ENCODE measurements at places on chromosomes 2 and 18.

DNA sequence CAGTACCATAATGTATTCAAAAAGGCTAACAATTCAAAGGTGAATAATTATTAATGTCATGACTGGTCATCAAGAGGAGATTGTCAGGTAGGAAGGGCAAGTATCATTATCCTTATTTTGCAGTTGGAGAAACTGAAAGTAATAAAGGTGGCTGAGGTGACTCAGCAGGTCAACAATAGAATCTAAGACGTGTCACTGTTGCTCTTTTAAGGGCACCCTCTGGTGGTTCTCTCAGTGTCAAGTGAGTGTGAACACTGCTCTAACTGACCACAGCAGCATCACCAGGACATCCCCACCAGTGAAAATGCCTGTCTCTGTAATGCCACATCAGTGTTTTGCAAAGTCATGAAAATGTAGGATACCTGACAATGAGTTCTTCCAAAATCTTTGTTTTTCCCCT, 69.7 kb downstream of the DCC start:
- DNase-seq: no peak

GRCh38 chr18:63346480-63347183, 20.4 kb downstream of the KDSR start:
- no peak for DNase-seq

DNA sequence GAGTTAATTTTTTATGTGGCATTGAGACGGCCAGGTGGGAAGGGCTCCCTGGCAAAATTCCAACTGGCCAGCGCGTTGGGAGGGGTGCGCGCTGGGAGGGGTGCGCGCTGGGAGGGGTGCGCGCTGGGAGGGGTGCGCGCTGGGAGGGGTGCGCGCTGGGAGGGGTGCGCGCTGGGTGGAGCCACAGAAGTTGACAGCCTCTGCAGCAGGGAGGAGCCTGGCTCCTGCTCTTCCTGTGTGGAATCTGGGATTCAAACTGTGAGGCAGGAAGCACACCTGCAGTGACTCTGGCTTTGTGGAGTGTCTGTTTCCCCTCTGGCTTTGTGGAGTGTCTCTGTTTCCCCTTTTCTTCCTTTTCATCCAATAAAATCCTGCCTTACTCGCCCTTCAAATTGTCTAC, 147.9 kb upstream of the CBLN2 start:
- DNase-seq: no peak

- DNase-seq: no peak
Measured at GRCh38 chr2:179604598-179604997, 256.8 kb downstream of the ZNF385B start.

DNA sequence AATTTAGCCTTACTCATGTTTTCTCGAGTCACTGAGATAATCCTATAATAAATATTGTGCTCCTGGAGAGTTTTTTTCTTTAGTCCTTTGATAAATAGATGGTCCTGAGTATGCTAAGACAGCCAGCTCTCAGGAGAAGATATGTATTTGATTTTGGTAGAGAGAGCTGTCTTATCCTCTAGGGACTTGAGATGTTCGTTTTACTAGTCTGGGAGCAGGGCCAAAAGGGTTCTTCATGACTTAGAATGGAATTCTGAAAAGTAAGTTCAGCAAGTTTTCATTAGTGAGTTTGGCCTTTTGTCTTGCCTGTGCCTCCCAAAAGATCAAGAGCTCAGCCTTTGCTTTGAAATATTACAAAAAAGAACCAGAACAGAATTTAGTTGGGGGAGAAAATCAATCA, 246.7 kb downstream of the BABAM2 start:
- DNase-seq: no peak

- no peak for DNase-seq
Measured at GRCh38 chr2:166344286-166345113, 31.2 kb downstream of the SCN9A start.

- DNase-seq: no peak
Measured at GRCh38 chr2:70199320-70199864, 8.6 kb upstream of the C2orf42 start.
